Thoracic aorta (tissue), 2 donors: ENCODE measurements at places on chromosomes 7 and 10.
A peak's percentile ranks its signal among the peaks of the same experiment; 100 is the strongest.

GRCh38 chr7:23287612-23288011 lies 11.5 kb upstream of the MALSU1 start:
- no peak for DNase-seq

DNA sequence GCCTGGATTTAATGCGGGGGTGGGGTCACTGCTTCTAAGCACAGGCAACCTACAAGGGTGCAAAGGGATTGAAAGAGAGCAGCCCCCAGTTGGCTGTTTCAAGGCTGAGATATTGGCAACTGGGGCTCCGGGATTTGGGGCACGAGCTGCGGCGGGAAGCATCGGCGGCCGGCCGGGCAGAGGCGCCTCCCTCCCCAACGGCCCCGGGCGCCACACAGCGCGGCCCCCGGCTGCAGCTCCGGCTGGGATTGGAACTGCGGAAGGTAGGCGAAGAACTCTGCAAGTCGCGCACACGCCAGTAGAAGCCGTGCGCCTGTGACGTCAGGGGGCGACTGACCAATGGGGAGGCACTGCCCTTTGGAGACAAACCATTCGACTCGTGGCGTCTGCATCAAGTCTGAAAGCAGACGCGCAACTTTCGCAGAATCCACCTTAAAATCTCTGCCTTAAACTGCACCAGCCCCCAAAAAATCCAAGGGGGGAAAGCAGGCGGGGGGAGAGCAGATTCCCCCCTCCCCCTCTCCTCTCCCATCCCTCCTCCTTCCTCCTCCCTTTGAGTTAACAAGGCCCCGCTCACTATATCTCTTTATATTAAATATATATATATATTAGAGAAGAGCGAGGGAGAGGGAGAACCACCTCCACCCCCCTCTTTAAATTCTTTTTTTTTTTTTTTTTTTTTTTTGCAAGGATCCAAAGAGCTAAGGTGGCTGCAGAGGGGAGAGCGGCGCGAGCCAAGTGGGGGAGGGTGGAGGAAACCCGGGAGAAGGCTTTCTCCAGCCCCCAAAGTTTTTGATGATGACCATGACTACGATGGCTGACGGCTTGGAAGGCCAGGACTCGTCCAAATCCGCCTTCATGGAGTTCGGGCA lies at the start of gene DLX6:
Gene DLX6, plus strand, starts transcription at position 371 of the 872 bp plus-strand sequence. Its CDS starts 425 bp downstream, at position 796.
- no peak for DNase-seq

GRCh38 chr10:47287365-47287802 lies 12.6 kb upstream of the GDF10 start:
- no peak for DNase-seq

DNA sequence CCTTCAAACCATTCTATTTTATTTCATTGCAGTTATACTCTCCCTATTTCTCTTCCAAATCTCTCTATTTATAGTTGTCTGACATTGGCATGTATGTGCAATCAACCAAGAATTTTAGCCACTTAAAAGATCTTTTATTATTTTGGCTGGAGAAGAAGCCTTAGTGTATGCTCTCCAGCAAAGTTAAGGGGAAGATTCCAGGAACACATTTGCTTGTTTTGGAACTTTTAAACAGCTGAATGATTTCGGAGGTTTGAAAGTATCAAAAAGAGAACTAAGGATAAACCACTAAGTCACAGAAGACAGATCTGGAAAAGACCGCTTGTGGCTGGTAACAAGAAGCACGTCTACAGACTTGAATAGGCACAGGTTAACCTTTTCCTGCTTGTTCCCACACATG lies 182.2 kb upstream of the FZD1 start:
- DNase-seq = no peak

- DNase-seq = no peak
Observed at GRCh38 chr10:58511765-58512490, 744 bp upstream of the BICC1 start.

- DNase-seq = no peak
Observed at GRCh38 chr10:77604063-77604462, 33.5 kb downstream of the KCNMA1 start.

- DNase-seq = no peak
Observed at GRCh38 chr7:147044941-147045340, 928.3 kb downstream of the CNTNAP2 start.

- no peak for DNase-seq
Observed at GRCh38 chr7:39890411-39890810, 59.6 kb upstream of the CDK13 start.

DNA sequence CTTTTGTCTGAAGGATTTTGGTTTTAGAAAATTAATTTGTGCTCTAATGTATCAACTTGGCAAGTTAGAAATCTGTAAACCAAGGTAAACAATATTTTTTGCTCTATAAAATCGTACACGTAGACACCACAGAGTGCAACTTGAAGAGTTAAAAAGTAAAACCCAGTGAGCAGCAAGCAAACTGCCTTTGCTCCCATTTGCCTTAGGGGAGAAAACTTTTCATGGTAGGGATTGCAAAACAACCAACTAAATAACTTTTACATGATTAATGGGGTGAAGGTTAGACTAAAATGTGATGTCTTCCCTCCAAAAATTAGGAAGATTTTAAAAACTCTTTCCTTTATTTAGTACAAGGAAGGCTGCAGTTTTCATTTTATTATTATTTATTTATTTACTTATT lies 224.2 kb upstream of the LYZL1 start:
- no peak for DNase-seq

DNA sequence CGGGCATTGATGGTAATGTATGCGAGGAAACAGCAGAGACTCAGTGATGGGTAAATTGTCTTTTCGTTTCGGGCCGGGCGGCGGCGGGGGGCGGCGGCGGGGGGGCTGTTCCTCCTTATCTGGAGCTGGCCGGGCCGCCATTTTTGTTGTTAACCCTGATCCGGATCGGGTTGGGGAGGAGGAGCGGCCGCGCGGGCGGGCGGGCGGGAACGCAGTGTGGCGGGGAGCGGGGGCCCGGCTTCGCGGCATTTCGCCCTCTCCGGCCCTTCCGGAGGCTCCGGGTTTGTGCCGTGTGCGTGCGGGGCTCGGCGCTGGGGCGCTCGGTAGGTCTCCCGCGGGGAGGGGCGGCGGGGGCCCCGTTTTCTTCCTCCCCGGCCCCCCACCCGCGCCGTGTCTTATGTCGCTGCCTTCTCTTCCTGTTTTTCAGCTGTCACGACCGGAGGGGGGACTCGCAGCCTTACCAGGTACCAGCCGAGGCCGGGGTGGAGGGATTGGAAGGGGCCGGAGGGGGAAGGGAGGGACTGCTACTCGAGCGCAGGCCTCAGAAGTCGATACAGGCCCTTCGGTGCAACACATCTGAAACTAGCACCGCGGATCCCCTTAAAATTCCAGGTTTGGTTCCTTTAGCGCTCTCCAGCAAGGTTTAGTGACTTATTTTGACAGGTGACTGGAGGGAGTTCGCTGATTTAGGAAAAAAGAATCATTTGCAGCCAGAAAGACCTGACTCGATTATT lies 820 bp downstream of the WAC start:
- peak; percentile 48 for DNase-seq

DNA sequence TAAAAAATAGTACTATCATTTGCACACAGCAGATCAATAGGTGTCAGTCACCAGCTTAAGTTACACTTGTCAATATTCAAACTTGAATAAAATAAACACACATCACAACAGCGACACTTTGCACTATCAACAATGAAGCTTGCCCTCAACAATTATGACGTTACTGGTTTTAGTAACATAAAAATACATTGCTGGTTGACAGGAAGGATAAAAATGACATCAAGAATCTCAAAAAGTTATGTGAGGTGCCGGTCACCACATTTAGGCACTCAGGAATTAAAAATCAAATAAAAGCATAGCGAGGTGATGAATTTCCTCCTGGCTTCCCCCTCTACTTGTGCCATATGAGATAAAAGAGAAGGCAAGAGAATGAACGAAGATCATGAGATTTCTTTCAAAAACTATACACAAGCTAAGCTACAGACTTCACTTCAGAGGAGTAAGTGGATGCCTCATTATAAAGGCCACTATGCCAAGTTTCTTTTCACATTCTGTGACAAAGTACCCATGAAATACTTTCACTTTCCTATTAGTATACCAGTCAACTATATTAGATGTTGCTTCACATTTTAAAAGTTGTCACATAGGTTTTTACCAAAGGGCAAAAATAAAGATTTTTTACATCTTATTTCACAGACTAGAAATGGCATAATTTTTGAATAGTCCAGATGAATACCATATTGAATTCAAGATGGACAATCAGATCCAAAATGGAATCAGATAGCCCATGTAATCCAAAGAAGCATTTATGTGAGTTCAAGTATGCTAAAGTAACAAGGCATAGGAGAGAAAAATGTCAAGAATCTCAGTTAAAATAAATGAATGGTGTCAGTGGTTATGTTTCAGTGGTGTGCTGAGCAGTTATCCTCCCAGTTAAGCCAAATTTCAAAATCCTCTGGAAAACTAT lies 3.6 kb downstream of the CCDC71L start:
- no peak for DNase-seq

DNA sequence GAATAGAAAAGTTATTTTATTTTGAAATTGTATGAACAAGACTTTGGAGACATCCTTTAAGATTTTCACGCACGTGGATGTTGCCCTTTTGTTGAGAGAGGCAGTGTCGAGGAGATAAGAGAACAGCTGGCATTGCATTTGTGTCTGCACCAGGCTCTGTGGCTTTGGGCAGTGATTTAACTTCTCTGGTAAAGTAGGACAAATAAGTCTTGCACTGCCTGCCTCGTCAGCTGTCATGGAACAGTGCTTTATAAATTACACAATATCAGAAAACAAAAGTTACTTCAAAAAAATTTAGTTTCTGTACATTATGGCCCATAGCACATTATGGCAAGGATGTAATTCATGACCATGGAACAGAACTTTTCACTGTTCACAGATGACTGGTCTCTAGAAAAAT lies 20.1 kb downstream of the SNX10 start:
- no peak for DNase-seq

DNA sequence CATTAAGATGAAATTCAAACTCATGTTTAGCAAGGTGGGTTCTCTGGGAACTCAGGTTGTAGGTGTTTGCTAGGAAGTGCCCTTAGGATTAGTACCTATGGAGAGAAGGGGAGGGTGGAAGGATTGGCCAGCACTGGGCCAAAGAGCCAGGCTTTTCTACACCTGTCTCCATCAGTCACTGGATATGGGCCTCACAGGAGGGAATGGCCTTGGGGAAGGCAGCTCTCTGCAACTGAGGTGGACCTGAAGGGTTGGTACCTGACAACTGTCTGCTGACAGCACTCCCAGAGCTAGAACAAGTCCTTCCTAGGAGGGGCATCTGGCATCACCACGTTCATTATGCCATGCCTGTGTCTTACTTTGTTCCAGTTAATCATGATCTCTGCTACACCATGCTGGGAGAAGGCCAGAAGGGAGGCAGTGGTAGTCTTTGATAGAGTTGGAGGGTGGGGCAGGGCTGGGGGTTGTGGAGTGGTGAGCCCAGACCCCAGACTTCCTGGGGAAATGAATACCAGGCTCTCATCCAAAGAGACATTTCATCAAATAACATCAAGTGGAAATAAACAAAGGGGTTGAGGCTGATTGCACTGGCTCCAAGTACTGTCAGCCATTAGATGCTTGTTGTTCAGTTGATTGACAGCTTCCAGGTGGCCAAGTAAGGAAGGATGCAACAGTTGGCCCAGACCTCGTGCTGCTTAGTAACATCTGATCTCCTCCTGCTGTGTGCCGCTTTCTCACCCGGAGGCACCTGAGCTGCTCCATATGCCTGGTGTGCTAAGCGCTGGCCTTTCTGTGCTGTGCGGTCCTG lies 70.6 kb upstream of the PIK3CG start:
- no peak for DNase-seq

DNA sequence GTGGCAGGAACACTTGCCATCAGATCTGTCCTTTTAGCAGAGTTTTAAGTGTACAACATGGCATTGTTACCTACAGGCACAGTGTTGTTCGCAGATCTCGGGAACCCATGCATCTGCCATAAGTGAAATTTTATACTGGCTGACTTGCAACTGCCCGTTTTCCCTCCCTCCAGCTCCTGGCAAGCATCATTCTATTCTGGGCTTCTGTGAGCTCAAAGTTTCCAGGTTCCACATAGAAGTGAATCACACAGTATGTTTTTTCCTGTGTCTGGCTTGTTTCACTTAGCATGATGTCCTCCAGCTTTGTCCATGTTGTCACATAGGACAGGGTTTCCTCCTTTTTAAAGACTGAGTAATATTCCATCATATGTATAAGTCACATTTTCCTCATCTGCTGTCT lies 56.6 kb downstream of the C10orf143 start:
- DNase-seq = no peak

DNA sequence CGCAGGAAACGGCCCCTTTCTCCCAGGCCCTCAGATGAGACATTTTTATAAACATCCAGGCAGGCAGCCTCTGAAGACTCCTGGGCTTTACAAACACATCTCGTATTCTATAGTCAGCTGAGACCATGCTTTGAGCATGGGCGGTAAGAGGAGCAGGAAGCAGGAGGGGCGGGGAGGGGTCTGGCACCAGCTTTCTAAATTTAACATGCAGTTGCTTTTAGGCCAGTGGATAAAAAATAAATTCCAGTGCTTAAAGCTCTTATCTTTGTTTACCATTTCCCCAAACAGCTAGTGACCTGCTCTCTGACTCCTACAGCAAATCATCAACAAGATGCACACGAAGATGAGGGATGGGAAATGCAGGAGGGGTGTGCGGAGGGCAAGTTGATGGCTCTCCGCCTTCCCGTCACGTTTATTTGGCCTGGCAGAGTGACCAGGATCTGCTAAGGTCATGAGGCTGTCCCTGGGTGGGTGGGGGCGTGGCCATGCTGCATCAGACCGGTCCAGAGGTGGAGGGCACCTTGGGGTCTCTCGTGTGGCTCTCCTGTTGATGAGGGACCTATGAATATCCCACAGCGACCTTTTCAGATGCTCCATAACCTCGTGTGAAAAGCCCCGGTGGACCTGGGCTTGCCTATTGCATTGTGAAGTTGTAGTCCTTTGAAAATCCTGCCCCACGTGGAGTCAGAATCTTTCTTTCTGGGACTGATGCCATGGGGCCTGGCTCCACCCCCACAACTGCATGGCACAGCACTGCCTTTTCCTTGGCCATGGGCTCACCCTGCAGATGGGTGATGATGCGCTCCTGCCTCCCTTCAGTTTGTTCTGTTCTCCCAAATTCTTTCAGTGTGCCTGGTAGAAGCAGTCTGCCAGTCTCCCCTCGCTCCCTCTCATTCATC lies 67.5 kb downstream of the PARP12 start:
- no peak for DNase-seq

DNA sequence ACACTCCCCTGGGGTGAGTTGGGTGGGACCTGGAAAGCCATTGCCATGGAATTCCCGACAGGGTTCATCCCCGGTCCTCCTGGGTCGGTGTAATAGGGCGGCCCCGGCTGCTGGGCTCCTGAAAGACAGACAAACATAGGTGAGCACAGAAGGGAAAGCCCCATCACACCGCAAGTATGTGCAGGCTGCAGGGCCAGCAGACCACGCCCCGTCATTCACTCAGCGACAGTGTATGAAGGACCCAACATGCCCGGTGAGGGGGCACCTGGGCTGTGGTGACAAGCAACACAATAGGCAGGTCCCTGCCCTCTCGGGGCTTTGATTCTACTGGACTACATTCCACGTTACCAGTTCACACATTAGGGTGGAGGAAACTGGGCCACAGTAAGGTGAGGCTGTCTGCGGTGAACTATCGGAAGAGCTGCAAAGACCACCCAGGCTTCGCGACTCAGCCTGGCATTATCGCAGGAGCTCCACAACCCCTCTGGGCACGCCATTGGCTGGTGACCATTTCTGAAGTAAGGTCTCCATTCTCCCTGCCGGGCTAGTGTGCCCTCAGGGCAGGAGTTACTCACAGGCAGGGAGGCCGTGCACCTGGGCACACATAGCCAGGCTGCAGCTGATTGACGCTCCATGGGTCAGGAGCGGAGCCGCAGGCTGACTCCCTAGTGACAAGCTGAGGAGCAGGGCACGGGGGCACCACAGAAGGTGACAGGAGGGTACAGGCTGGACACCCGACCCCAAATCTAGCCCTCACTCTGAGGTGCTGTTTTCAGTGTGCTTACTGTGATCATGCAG lies 99.2 kb downstream of the VOPP1 start:
- DNase-seq = no peak

GRCh38 chr7:127550247-127550646 lies 35.1 kb downstream of the GCC1 start:
- DNase-seq = no peak
